ENCODE measurements at places on chromosomes 12 and 14.
A peak's percentile ranks its signal among the peaks of the same experiment; 100 is the strongest.

DNA sequence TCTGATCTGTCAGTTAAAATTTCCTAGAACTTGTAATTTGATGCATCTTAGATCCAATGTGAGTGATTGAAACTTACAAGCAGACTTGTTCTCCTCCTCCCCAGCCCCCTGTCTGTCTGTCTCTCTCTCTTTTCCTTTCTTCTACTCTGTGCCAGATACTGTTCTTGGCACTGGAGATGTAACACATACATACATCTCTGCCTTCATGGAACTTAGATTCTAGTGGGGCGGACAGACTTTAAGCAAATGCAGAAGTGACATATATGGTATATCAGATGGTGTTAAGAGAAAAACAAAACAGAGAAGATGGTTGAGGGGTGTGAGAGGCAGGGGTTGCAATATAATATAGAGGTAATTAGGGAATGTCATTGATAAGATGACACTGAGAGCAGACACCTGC lies 6.6 kb downstream of the CHST11 start:
- no peaks in the 10 kb centered on the region for H3K27me3 ChIP-seq
- no peak overlapping the region for H3K4me3 ChIP-seq
- H3K4me1 ChIP-seq: peaks cover 5% of the 10 kb centered on the region
- no peaks in the 10 kb centered on the region for H3K36me3 ChIP-seq
- no peak for DNase-seq
- H3K27ac ChIP-seq: no peak overlapping the region

GRCh38 chr14:96299441-96299840 lies 43.4 kb downstream of the BDKRB1 start:
- H3K36me3 ChIP-seq: peaks cover 21% of the 10 kb centered on the region
- no peaks in the 10 kb centered on the region for H3K27me3 ChIP-seq
- no peaks in the 10 kb centered on the region for H3K4me1 ChIP-seq

DNA sequence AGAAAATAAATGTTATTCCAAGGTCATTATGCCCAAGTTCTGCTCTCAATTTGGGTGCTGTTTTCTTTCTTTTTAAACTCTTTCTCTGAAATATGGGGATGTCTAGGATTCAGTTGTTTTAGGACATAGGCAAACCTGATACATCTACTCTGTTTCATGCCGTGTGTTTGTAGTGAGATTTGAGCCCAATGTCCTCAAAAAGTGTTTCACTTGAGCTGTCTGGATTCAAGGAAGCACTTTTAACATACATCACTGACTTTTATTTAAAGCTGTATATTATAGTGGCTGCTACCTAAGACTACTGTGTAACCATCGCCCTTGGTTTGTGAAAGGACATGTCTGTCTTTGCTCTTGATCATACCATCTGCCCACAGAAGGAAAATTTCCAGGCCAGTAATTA lies 709.3 kb upstream of the STXBP6 start:
- H3K36me3 ChIP-seq: no peaks in the 10 kb centered on the region
- no peaks in the 10 kb centered on the region for H3K4me1 ChIP-seq
- DNase-seq: no peak
- H3K27me3 ChIP-seq: no peaks in the 10 kb centered on the region
- no peak overlapping the region for H3K27ac ChIP-seq
- no peak overlapping the region for H3K4me3 ChIP-seq

GRCh38 chr14:72783741-72784140 lies 110.2 kb downstream of the DPF3 start:
- no peak overlapping the region for H3K4me3 ChIP-seq
- DNase-seq: no peak
- H3K4me1 ChIP-seq: peaks cover 5% of the 10 kb centered on the region
- no peak overlapping the region for H3K27ac ChIP-seq
- no peaks in the 10 kb centered on the region for H3K27me3 ChIP-seq
- no peaks in the 10 kb centered on the region for H3K36me3 ChIP-seq

- no peak overlapping the region for H3K4me3 ChIP-seq
- no peaks in the 10 kb centered on the region for H3K4me1 ChIP-seq
- DNase-seq: no peak
- H3K27ac ChIP-seq: no peak overlapping the region
- H3K36me3 ChIP-seq: no peaks in the 10 kb centered on the region
Measured at GRCh38 chr12:90652280-90652679, 302.7 kb downstream of the CCER1 start.

DNA sequence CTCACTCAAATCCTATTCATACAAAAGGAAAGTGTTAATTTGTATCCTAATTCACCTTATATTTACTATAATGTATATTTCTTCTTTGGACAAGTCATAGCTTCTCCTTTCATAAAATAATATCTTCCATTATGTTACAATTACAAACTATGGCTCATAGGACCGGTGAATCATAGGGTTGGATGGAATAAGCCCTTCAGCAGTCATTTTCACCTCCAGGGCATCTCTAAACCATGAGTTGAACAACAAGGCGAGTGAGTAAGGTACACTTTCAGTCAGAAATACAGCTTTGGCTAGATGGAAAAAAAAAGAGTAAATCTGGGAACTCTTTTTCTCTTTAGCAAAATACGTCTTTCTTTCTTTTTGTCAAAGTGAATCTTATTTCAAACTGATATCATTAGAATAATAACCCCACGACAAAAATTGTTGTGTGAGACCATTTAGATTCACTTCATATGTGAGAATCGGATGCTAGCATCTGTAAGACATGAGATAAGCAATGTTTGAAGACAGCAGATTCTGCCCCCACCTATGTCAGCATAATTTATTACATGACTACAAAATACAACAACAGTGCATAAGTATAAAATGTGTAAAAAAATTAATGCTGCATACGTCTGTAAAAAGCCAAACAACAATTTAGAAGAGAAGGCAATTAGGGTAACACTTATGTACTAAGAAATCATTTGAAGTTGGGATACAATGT lies 184.4 kb upstream of the SLC38A2 start:
- H3K4me3 ChIP-seq: no peak overlapping the region
- no peak overlapping the region for H3K27ac ChIP-seq
- peaks cover 3% of the 10 kb centered on the region for H3K4me1 ChIP-seq
- no peaks in the 10 kb centered on the region for H3K36me3 ChIP-seq
- no peaks in the 10 kb centered on the region for H3K27me3 ChIP-seq
- no peak for DNase-seq

DNA sequence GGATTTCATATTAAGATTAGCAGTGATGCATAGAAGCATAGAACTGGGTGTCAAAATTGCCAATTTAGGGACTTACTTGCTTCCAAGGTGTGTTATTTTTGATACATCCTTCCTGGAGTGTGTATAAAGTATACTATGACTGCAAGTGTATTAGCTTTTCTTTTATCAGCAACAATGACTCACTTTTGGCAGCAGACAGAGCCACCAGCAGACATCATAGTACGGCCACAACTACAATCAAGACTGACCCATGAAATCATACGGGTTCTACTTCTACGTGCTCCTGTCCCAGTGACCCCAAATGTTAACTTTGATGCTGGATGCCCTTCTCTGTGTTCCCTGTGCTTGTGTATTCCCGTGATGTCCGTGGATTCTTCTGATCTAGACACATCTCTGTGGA lies 443.9 kb downstream of the TMEM132D start:
- no peak for DNase-seq
- H3K36me3 ChIP-seq: no peaks in the 10 kb centered on the region
- H3K4me1 ChIP-seq: no peaks in the 10 kb centered on the region

GRCh38 chr12:81815611-81816010 lies 56.5 kb upstream of the PPFIA2 start:
- DNase-seq: no peak
- no peaks in the 10 kb centered on the region for H3K36me3 ChIP-seq
- peaks cover 3% of the 10 kb centered on the region for H3K4me1 ChIP-seq
- no peak overlapping the region for H3K4me3 ChIP-seq
- peaks cover 6% of the 10 kb centered on the region for H3K27me3 ChIP-seq

DNA sequence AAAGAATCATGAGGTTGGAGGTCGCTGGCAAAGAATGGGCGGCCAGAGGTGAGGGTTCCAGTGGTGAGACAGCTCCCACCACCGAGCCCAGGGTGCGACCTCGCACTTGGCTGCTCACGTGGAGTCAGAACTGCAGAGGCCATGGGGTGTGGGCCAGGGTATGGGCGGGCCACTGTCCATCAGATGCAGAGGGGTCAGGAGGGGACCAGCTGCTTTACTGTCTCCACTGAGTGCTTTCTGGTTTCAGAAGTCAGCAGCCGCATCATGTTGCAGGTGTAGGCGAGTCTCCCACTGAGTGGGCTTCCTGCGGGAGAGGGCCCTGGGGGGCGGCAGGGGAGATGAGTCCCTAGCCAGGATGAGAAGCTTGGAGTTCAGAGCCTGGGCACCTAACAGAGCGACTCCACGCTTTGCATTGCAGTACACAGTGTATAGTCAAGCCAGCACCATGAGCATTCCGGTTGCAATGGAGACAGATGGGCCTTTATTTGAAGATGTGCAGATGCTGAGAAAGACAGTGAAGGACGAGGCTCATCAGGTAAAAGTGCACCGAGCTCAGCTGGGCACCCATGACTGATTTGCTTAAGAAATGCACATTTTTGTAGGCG lies 46.9 kb upstream of the DYNC1H1 start:
- no peaks in the 10 kb centered on the region for H3K27me3 ChIP-seq
- H3K4me3 ChIP-seq: no peak overlapping the region
- H3K36me3 ChIP-seq: peaks cover 33% of the 10 kb centered on the region
- H3K27ac ChIP-seq: peak overlapping the region; percentile 24

GRCh38 chr12:105928436-105928835 lies 210.3 kb downstream of the NUAK1 start:
- peaks cover 3% of the 10 kb centered on the region for H3K4me1 ChIP-seq
- no peak for DNase-seq
- no peaks in the 10 kb centered on the region for H3K36me3 ChIP-seq

GRCh38 chr12:14840616-14841015 lies 2.7 kb downstream of the ART4 start:
- H3K36me3 ChIP-seq: no peaks in the 10 kb centered on the region
- no peak for DNase-seq
- no peak overlapping the region for H3K27ac ChIP-seq
- H3K4me1 ChIP-seq: no peaks in the 10 kb centered on the region
- no peak overlapping the region for H3K4me3 ChIP-seq

DNA sequence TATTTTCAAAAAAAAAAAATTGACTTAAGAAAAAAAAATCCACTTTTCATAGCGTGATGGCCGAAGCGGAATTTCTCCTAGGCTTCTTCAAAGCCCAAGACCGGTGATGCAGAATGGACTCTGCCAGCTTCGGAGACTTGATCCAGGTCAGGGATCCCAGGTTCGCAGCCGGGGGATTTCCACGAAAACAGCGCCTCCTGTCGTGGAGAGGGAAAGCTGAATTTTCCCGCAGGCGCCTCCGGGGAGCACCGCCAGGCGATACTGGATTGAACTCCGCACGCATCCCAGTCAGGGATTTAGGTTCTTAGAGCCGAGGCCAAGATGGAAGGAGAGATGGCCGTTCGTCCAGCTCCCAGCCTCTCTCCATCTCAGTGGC lies 2.1 kb downstream of the TTC6 start:
- no peaks in the 10 kb centered on the region for H3K4me1 ChIP-seq
- H3K27ac ChIP-seq: no peak overlapping the region
- no peaks in the 10 kb centered on the region for H3K36me3 ChIP-seq
- H3K27me3 ChIP-seq: peaks cover 86% of the 10 kb centered on the region
- peak; percentile 86 for DNase-seq
- H3K4me3 ChIP-seq: peak overlapping the region; percentile 79

- no peaks in the 10 kb centered on the region for H3K4me1 ChIP-seq
- no peak for DNase-seq
- no peak overlapping the region for H3K27ac ChIP-seq
- no peaks in the 10 kb centered on the region for H3K27me3 ChIP-seq
- H3K4me3 ChIP-seq: no peak overlapping the region
- H3K36me3 ChIP-seq: no peaks in the 10 kb centered on the region
Measured at GRCh38 chr14:38500125-38500524, 244.2 kb upstream of the CLEC14A start.

Measured in endodermal cell (in vitro differentiated cells).